Prostate gland (tissue), 2 donors: ENCODE measurements at places on chromosomes 6 and 20.

DNA sequence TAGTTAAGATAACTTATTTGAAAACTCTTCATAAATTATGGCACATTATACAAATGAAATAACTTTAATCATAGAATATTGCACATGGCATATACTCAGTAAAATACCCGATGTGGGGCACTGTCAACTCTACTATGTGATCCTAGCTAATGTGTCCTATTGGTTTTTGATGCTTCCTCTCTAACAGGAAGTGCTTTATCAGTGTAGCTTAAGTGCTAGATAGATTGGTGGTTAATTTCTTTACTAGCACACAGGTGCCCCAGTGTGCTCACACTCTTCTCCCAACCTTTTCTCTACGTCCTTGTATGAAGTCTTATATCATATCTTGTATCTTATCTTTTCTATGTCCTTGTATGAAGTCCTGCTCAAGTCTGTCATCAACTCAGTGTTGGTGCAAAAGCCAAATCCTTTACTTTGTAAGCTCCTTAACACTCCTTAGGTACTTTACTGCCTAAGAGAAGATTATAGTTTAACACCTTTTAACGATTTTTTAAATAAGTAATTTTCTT lies 358.9 kb downstream of the CENPW start:
- no peaks in the 10 kb centered on the region for H3K27me3 ChIP-seq
- no peaks in the 10 kb centered on the region for H3K36me3 ChIP-seq
- H3K27ac ChIP-seq = no peak overlapping the region
- H3K4me1 ChIP-seq = no peaks in the 10 kb centered on the region

- peaks cover 24% of the 10 kb centered on the region for H3K4me1 ChIP-seq
- no peak for DNase-seq
- H3K27me3 ChIP-seq = no peaks in the 10 kb centered on the region
- peak overlapping the region; percentile 57 for H3K4me3 ChIP-seq
- no peaks in the 10 kb centered on the region for H3K36me3 ChIP-seq
Observed at GRCh38 chr6:31659649-31660380, 763 bp downstream of the C6orf47 start.

GRCh38 chr6:144305985-144306384 lies 20.9 kb downstream of the UTRN start:
- no peaks in the 10 kb centered on the region for H3K27me3 ChIP-seq
- no peaks in the 10 kb centered on the region for H3K4me1 ChIP-seq
- H3K4me3 ChIP-seq = no peak overlapping the region
- no peak overlapping the region for H3K27ac ChIP-seq

GRCh38 chr6:132764370-132764769 lies 6.7 kb upstream of the VNN2 start:
- no peak overlapping the region for H3K4me3 ChIP-seq
- H3K27me3 ChIP-seq = no peaks in the 10 kb centered on the region
- DNase-seq = no peak
- H3K36me3 ChIP-seq = no peaks in the 10 kb centered on the region
- no peaks in the 10 kb centered on the region for H3K4me1 ChIP-seq
